Stimulated activated CD8-positive, alpha-beta memory T cell treated with anti-CD3 and anti-CD28 coated beads, Interleukin-7, amount 100 ng/mL, for 48 hours (primary cell): ENCODE measurements at places on chromosomes 7 and 10.

DNA sequence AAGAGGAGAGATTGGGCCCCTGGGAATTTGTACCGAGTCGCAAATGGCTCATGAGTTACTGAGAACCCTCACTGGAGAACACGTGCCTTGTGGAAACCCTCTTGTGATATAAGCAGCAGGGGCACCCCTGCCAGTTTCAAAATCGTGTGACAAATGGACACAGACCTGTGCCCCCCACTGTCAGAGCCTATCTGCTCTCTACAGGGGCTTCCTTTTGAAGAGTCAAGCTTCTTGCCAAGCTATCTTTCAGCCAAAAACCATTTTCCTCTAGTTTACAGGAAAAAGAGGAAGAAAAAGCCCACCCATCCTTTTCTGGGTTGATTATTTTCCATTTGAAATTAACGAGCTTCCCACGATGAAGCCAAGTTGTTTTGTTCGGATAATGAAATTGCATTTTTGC lies 64.1 kb upstream of the MPP7 start:
- DNase-seq = no peak

- DNase-seq = no peak
These were observed 30.7 kb downstream of the FGF8 start for GRCh38 chr10:101745074-101745696.

GRCh38 chr7:137757146-137757925 lies 89.4 kb downstream of the DGKI start:
- DNase-seq = no peak

GRCh38 chr10:48580236-48580635 lies 24.6 kb downstream of the ARHGAP22 start:
- no peak for DNase-seq

GRCh38 chr7:12884856-12885440 lies 197.5 kb downstream of the ARL4A start:
- DNase-seq = no peak

DNA sequence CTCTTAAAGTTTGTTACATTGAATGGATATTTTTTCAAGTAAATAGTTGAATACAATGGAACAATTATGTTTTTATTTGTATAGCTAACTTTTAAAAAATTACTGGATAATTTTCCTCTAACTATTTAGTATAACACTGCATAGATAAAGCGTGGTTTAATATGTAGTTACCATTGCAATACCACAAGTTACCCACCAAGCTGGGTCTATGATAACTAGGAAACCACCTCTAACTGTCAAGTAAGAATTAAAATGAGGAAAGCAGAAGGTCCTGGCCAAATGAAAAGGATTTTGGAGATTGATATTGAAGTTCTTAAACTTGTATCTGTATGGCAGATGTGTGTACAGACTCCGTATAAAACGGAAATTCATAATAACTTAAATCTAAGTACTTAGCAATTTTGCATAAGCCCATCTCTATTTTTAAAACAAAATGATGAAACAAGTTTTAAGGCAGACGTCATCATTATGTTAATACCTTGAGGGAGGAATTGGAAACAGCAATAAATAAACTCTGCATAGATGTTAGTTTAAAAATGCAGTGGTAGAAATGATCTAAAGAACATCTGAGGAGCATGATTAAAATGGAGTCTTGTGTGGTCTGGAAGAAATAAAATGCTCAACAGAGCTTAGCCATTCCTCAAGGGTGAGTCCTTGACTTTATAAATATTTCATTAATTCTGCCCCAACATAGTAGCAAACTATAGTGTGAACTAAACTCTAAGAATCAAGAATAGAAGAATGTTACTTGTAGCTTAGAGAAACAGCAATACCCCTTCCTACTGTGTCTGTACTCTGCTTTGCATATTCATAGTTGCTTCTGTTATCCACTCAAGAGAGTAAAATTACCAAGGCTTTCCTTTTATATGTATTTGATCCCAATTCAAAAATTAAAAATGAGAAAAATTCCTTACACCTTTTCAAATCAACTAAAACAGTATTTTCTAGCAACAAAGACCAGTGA lies 206.4 kb upstream of the FERD3L start:
- DNase-seq = no peak

- DNase-seq = no peak
These were observed 167.7 kb upstream of the TCF7L2 start for GRCh38 chr10:112782200-112782907.

GRCh38 chr10:102090772-102091171 lies 25.6 kb downstream of the HPS6 start:
- DNase-seq = no peak
